ENCODE measurements at places on chromosomes 3 and 15.

DNA sequence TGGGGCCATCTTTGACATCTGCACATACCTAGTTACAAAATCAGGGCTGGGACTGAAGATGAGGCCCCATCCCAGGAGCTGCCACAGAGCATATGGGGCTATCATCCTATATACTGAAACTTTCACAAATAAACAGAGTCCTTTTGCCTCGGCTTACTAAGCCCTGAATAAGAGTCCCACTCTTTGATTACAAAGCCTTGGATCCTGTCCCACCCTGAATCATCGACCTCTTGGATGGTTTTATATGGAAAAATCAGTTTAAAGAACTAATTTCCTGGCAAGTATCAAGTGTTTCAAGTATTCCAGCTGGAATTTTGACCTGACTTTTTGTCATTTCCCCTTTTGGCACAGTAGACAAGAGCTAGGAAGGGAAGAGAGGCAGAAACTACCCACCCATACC lies 331.3 kb upstream of the FRG2C start:
- no peak for DNase-seq

GRCh38 chr3:155147588-155147987 lies 67.5 kb downstream of the MME start:
- DNase-seq: no peak

GRCh38 chr15:98202256-98202655 lies 241.8 kb downstream of the ARRDC4 start:
- DNase-seq: no peak

GRCh38 chr3:127135241-127136023 lies 57.5 kb upstream of the PRR23E start:
- no peak for DNase-seq

DNA sequence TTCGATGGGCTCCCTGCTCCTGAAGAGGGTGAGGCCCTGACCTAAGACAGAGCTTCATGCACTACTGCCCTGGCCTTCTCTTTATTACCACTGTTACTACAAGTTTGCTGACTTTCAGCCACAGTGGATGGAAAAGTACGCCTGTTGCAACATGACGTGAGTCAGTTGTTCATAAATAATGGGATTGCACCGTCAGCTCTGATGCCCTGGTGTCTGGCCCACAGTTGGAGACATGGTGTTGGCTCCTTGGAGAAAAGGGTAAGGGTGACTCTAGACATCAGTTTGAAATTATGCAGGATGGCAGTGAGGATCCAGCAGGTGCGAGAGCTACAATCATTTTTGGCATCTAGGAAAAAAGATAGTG lies 5.5 kb downstream of the PAQR5 start:
- DNase-seq: no peak

DNA sequence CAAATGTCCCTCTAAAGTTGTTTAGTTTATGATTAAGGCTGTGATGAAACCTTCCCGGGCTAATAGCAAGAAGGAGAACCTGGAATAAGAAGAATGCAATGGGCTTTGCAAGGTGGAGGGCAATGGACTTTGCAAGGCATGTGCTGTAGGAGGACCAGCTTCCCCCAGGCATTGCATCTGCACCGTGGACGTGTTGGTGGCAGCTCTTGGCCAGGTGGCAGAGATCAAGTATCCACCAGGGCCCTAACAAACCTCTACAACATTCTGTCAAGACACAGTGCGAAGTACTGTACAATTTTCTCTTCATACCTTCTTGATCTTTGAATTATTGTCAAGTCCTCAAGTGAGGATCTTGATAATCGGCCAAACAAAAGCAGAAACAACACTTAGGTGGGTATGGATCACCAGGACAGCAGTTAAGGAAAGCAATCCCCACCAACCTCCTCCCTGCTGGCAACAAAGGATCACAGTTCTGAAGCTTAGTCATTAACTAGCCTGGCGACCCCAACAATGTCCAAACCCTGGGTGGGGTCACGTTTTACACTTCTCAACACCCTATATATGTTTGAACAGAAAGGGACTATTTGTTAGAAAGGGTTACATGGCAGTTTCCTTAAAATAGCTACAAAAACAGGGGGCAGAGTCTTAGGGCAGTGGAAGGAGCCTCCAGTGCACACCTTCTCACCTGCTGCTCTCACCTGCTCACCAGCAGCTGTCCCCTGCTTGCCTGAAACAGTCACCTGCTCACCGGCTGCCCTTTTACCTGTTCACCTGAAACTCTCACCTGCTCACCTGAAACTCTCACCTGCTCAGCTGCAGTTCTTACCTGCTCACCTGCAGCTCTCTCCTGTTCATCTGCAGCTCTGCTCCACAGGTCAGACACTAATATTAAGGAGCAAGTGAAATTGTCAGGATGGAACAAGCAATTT lies 137.9 kb upstream of the LIPC start:
- no peak for DNase-seq

GRCh38 chr3:65914032-65914739 lies 124.5 kb downstream of the MAGI1 start:
- DNase-seq: no peak
